ENCODE measurements at places on chromosomes 5 and 9.

GRCh38 chr9:137448602-137448962 is 7.4 kb upstream of the ENTPD8 start:
- DNase-seq, result no peak

- no peak for DNase-seq
These were observed 144.6 kb downstream of the CD180 start for GRCh38 chr5:67052034-67052433.

GRCh38 chr5:65125591-65126541 is 355.9 kb downstream of the ADAMTS6 start:
- DNase-seq, result no peak

DNA sequence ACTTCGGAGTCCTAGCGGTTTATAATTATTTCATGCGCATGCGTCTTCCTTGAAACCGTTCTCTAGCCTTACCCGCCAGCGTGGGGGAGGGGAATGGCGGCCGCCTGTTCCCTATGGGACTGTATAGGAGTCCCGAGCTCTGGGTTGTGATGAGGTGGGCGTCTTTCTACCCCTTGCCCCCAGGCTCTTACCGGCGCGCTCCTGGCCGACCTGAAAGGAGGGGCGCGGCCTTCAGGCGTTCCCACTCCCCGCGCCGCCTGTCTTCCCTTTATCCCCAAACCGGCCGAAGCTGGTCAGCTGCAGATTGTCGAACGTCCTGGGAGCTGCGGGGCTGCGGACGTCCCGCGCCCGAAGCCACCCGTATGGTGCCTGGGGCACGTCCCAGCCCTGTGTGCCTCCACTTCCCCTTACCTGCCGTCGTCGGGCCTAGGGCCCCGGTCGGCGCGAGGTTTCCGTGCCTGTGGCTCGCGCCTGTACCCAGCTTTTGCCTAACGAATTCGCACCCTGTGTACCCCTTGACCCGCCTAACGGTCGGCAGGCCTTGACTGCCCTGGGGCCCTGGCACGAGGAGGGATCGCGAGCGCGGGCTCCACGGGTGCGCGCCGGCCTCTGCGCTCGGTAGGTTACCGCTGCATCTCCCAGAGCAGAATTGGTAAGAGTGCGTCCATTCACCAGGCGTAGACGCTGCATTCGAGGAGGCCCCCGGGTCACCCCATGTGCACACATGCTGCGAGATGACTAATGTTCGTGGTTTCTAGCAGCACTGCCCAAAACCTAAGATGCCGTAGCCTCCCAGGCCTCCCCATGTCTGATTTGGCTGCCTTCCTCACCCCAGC is 653 bp upstream of the HNRNPH1 start:
- DNase-seq, result peak; percentile 79

- DNase-seq, result no peak
These were observed 130.4 kb downstream of the CEMIP2 start for GRCh38 chr9:71637926-71638325.

DNA sequence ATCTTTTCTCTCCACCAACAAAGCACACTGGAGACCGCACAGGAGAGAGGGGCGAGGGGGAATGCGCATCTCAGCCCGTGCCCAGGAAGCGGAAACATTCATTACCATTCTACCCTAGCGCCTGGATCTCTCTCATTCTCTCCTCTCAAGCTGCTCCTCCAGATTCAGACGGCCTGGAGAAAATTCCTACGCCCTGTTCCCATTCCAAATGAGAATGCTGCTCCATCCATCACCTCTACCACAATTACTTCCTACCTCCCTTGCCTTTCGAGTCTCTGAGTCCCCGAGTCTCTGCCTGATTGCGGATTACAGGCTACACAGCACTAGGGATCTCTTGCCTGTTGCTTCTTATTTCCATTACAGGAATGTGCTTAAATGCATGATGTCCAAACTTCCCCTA is 6.7 kb downstream of the DDX31 start:
- DNase-seq, result no peak

GRCh38 chr9:93569621-93570174 is 6.7 kb upstream of the PHF2 start:
- DNase-seq, result no peak

DNA sequence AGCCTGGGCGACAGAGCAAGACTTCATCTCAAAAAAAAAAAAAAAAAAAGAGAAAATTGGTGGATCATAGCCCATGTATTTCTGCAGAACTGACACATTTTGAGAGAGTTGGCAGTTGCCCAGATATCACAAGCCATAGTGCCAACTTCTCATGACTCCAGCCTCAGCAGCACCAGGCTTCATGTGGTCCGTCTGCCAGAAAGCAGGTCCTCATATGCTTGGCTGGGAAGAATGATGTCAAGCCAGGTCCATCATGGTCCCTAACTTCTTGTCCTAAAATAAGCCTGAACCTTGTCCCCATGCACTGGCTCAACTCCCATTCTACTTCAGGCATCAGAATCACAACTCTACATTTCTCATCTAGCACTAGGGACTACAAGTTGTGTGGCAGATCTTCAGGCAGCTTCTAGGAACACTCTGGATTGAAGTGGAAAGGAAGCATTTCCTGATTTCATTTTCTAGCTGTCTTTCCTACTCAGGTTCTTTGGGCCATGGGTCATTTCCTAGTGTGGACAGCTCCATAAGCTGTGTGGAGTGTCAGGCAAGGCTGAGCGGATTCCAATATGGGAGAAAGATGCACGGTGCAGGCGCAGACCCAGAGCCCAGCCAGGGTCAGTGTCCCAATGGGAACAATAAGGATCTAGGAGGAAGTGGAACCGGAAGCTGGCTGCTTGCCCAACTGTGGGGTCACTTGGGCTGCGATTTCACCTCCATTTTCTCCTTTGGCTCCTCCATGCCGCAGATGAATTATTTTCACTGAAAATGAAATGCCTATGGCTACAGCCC is 90.1 kb downstream of the LMNB1 start:
- DNase-seq, result no peak

DNA sequence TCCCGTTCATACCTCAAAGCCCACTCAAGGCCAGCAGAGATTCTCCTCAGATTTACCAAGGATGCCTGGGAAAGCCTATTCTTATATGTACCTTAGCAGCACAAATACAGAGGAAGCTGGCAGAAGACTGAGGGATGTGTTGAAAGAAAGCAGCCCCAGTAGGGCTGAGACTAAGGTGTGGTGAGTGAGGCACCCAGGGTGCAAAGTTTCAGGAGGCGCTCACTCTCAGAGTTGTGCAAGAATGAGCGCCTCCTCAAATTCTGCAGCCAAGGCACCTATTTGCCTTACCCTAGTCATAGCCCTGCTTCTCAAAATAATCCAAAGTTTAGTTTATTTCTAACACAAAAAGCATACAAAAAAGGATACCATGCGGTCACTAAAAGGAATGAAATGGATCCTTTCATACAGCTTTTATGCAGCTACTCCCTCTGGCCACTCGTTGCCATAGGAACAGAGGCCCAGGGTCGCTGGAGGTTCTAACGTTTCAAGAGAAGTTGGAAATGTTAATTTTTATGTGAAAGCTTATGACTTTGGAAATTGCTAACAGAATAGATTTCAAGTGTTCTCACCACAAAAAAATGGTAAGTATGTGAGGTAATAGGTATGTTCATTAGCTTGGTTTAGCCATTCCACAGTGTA is 79.7 kb upstream of the SMIM23 start:
- DNase-seq, result no peak

DNA sequence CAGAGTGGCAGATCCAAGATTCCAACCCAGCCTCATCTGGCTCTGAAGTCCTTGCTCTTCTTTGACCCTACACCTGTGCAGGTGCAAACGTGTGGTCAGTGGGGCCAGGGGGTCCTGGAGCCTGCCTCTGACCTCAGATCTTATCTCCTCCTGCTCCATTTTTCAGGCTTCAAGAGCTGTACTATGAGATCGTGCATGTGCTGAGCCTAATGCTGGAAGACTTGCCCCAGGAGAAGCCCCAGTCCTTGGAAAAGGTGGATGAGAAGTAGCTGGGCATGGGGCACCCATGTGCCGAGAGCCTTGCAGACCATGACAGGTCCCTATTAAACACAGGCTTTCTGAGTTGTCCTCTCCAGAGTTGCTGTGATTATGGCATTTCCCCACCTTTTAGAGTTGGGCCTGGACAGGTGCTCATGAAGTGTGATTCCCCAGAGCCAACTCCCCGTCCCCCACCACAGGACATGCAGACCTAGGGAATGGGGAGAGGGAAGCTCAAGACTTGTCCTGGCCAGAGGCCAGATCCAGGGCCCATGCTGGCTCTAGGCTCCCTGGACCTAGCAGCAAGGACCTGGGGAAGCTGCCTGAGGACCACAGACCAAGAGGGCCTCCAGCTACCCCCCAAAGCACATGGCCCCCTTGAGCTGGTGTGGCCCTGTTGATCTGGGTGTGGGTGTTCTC is 22.5 kb downstream of the PITX1 start:
- no peak for DNase-seq

GRCh38 chr5:61625681-61626621 is 293.9 kb downstream of the ZSWIM6 start:
- peak; percentile 61 for DNase-seq

- no peak for DNase-seq
These were observed 96.5 kb upstream of the PALM2AKAP2 start for GRCh38 chr9:109683521-109683920.

GRCh38 chr9:97808972-97809371 is 44.1 kb upstream of the FOXE1 start:
- DNase-seq, result no peak

DNA sequence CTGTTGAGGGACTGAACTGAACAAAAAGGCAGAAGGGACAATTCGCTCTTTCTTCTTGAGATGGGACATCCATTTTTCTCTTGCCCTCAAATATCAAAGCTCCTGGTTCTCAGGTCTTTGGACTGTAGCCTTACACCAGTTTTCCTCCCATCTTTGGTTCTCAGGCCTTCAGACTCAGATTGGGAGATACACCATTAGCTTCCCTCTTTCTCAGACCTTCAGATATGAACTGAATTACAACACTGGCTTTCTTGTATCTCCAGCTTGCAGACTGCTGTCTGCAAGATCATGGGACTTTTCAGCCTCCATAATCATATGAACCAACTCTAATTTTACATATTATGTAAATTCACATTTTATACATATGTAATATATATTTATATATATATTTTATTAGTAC is 12.6 kb upstream of the CCNG1 start:
- DNase-seq, result no peak

DNA sequence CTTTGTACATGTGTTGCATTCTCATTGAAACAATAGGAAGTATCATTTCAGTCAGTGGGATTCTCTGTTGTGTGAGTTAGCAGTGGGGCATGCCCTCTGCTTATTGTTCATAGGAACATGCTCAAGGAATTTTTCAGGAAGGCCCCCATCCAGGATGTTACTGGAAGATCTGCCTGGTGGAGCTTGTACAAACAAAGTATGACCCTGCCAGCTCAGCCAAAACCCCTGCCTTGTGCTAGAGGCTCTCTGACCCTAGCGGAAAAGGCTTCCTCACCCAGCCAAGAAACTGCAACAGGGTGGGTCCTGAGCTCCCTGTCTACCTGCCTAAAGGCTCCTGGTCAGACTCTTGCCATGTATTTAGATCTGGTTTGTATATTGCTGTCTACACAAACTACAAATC is 43.2 kb downstream of the MRRF start:
- no peak for DNase-seq

- no peak for DNase-seq
These were observed 381.5 kb upstream of the MPDZ start for GRCh38 chr9:13661014-13661413.

DNA sequence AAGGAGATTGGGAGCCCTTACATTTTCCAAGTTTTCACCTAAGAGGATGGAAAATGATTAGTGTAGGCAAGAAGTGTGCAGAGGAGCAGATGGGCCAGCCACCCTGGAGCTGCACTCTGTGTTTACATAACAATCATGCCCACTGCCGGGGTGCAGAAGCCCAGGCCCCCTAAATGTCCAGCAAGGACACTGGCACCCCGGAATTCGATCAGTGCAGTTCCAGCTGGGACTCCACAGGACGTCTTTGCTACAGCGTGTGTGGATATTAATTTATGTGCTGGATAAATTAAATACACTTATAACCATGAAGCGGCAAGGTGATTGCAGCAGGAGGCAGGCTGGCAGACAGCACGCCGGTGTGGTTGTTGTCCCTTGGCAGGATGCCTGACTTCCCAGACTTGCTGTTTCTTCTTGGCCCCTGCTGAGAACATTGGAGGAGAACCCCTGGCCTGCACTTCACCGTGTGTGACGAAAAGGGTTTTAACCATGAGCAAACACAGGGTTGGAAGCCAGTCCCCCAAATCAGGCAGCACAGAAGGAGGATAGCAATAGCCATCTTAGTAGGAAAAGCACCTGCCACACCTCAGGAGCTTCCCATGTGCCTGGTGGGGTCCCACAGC is 73.7 kb downstream of the GADD45G start:
- no peak for DNase-seq

- no peak for DNase-seq
These were observed 23.9 kb downstream of the ADCY2 start for GRCh38 chr5:7419846-7420245.

DNA sequence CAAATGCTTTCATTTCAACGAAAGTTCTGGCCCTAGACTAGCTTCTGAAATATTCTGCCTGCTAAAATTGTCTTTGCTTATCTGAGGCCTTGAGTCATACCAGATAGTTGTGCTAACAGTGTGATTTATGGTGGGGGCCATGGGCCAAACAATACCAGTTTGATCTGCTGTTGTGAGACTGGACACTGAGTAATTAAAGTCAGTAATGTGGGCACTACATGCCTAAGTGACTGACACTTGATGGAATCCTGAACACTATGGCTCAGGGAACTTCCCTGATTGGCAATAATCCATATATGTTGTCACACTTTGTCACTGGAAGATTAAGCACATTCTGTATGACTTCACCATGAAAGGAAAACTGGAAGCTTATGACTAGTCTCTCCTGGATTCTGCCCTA is 127.6 kb upstream of the CYLC2 start:
- no peak for DNase-seq

DNA sequence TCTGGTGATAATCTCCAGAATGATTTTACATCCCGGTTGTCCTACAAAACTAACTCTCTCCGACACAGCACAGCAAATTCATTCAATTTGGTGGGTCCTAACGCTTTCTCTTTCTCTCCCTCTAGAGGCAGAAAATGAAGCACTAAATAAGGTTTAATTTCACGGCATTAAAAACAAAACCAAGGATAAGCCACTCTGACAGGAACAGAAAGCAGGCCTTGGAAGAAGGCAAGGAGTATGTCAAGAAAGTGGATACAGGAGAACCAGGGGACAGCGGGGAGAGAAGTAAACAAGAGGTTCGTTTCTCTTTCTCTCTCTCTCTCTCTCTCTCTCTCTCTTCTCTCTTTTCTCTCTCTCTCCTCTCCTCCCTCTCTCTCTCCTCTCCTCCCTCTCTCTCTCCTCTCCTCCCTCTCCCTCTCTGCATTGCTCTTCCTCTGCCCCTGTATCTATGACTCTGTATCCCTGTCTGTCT is 49.8 kb downstream of the EBF1 start:
- DNase-seq, result no peak

DNA sequence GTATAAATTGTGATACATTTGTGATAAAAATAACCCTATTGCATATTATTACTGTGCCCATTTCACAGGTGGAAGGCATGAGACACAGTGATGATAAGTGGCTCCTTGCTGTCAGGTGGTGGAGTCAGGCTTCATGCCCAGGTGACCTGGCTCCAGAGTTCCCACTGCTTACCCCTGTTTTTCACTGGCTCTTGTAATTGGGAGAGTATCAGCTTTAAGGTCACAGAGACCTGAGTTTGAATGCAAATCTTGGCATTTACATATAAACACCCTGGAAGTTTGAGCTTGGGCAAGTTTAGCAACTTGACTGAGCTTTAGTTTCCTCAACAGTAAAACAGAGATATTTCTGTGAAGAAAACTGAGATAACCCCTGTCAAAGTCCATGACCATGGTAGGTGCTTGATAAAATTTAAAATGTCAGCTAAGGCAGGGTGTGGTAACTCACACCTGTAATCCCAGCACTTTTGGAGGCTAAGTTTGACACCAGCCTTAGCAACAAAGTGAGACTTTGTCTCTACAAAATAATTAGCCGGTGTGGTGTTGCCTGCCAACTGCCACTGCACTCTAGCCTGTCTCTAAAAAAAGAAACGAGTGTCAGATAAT is 29.2 kb downstream of the MAT2B start:
- DNase-seq, result no peak

All from activated T-cell treated with anti-CD3 and anti-CD28 coated beads, Interleukin-2, amount 50 U/mL, for 72 hours (primary cell).